ENCODE measurements at places on chromosomes 12 and 14.

DNA sequence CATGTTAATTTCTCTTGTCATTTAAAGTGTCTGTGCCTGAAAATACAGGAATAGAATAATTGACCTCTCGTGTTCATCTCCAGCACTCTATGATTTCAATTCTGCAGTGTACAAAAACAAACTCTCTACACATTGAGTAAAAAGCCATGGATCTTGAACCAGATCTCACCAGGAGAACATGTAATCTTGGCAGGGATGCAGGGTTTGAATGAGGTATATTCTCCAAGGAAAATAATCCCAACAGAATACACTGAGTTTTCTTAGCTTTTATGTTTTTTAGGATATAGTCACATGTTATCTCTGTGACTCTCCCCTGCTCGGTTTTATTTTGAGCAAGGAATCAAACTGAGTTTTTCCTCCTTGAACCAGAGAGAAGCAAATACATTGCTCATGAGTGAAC lies 224.7 kb downstream of the PIK3C2G start:
- no peak overlapping the region for H3K4me3 ChIP-seq
- H3K36me3 ChIP-seq = no peaks in the 10 kb centered on the region
- H3K27ac ChIP-seq = no peak overlapping the region
- DNase-seq = no peak
- H3K4me1 ChIP-seq = no peaks in the 10 kb centered on the region

GRCh38 chr12:84161296-84161695 lies 751.3 kb downstream of the SLC6A15 start:
- H3K4me3 ChIP-seq = no peak overlapping the region
- no peaks in the 10 kb centered on the region for H3K4me1 ChIP-seq
- H3K27me3 ChIP-seq = no peaks in the 10 kb centered on the region

- H3K36me3 ChIP-seq = no peaks in the 10 kb centered on the region
- peak overlapping the region; percentile 10 for H3K4me3 ChIP-seq
- no peak overlapping the region for H3K27ac ChIP-seq
- H3K27me3 ChIP-seq = peaks cover 21% of the 10 kb centered on the region
- H3K4me1 ChIP-seq = peaks cover 20% of the 10 kb centered on the region
Measured at GRCh38 chr12:54009171-54010052, 627 bp downstream of the HOXC8 start.

DNA sequence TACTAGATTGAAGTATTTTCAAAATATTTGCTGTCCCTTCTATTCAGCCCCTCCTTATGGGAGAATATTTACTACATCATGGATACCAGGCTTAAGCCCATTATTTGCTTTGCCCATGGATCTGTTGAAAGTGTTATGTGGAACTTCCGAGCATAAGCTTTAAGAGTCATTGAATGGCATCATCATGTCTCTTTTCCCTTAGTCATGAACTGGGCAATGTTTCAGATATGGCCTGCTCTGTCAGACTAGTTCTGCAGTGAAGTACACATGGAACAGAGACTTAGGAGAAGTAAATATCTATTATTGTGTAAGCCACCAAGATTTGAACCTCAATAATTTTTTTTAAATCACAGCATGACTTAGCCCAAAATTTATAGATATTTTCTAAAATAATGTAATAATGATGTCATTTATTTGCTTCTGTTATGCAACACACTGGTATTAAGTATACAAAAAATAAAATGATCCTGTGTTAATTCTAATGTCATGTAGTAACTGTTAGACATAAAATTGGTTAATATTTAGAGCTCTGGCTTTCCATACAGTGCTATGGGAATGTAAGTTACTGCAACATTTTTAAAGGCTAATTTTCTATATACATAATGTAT lies 1097.3 kb downstream of the SLC16A7 start:
- no peak for DNase-seq
- H3K27ac ChIP-seq = no peak overlapping the region
- H3K36me3 ChIP-seq = no peaks in the 10 kb centered on the region
- H3K4me1 ChIP-seq = no peaks in the 10 kb centered on the region
- H3K27me3 ChIP-seq = no peaks in the 10 kb centered on the region

GRCh38 chr14:23881282-23881681 lies 72.3 kb upstream of the DHRS4 start:
- DNase-seq = no peak
- H3K27ac ChIP-seq = no peak overlapping the region
- no peaks in the 10 kb centered on the region for H3K4me1 ChIP-seq
- no peaks in the 10 kb centered on the region for H3K36me3 ChIP-seq
- no peak overlapping the region for H3K4me3 ChIP-seq
- H3K27me3 ChIP-seq = no peaks in the 10 kb centered on the region

GRCh38 chr12:39003541-39004155 lies 98.3 kb upstream of the CPNE8 start:
- no peaks in the 10 kb centered on the region for H3K27me3 ChIP-seq
- no peak for DNase-seq
- H3K36me3 ChIP-seq = no peaks in the 10 kb centered on the region
- H3K4me1 ChIP-seq = no peaks in the 10 kb centered on the region
- no peak overlapping the region for H3K4me3 ChIP-seq

- DNase-seq = no peak
- H3K4me1 ChIP-seq = no peaks in the 10 kb centered on the region
- no peak overlapping the region for H3K4me3 ChIP-seq
- H3K36me3 ChIP-seq = no peaks in the 10 kb centered on the region
- H3K27ac ChIP-seq = no peak overlapping the region
Measured at GRCh38 chr14:33017016-33017415, 78.3 kb downstream of the NPAS3 start.

DNA sequence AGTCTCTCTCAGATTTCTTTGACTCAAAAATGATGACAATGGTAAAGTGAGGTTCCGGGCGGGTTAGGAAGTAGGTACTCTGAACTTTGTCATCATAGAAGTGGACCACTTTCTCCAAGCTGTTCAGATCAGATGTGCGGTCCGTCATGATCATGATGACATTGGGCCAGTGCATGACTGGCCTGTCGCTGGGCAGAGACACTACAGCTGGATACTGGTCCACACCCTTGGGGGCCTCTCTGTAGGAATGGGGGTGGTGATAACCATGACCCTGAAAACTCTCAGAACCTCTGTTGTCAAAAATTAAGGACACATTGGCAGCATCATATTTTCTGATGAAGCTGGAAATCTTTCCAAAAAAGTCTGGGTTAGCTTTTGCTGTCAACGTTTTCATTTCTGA lies 28.2 kb downstream of the KICS2 start:
- no peaks in the 10 kb centered on the region for H3K27me3 ChIP-seq
- no peaks in the 10 kb centered on the region for H3K4me1 ChIP-seq
- no peak overlapping the region for H3K27ac ChIP-seq
- peaks cover 6% of the 10 kb centered on the region for H3K36me3 ChIP-seq
- H3K4me3 ChIP-seq = no peak overlapping the region

DNA sequence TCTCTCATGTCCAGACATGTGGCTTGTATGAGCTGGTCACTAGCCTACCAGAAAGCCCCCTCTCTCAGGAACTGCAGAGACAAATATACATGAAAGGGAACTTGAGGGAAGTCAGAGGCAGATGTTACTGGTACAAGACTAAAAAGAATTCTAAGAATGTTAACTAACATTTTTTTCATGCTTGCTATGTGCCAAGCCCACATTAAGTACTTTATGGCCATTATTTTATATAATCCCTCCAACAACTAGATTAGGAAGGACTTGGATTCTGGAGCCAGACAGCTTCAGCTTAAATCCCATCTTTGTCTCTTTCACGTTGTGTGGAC lies 24.6 kb downstream of the TTC9 start:
- no peak for DNase-seq
- no peaks in the 10 kb centered on the region for H3K27me3 ChIP-seq
- H3K36me3 ChIP-seq = no peaks in the 10 kb centered on the region

GRCh38 chr12:71636704-71637115 lies 26.9 kb downstream of the ZFC3H1 start:
- no peaks in the 10 kb centered on the region for H3K27me3 ChIP-seq
- no peak overlapping the region for H3K27ac ChIP-seq
- DNase-seq = no peak
- no peak overlapping the region for H3K4me3 ChIP-seq
- no peaks in the 10 kb centered on the region for H3K36me3 ChIP-seq

GRCh38 chr12:32903318-32903717 lies 6.7 kb upstream of the PKP2 start:
- no peak for DNase-seq
- no peaks in the 10 kb centered on the region for H3K27me3 ChIP-seq
- no peaks in the 10 kb centered on the region for H3K4me1 ChIP-seq
- no peak overlapping the region for H3K4me3 ChIP-seq
- no peaks in the 10 kb centered on the region for H3K36me3 ChIP-seq
- no peak overlapping the region for H3K27ac ChIP-seq

GRCh38 chr12:46089414-46090162 lies 99.2 kb upstream of the SCAF11 start:
- H3K27me3 ChIP-seq = no peaks in the 10 kb centered on the region
- no peaks in the 10 kb centered on the region for H3K36me3 ChIP-seq
- no peak overlapping the region for H3K27ac ChIP-seq
- H3K4me1 ChIP-seq = no peaks in the 10 kb centered on the region

- H3K27ac ChIP-seq = no peak overlapping the region
- no peaks in the 10 kb centered on the region for H3K4me1 ChIP-seq
- no peak overlapping the region for H3K4me3 ChIP-seq
- no peaks in the 10 kb centered on the region for H3K27me3 ChIP-seq
- H3K36me3 ChIP-seq = no peaks in the 10 kb centered on the region
Measured at GRCh38 chr14:97298736-97299135, 501.6 kb downstream of the VRK1 start.

GRCh38 chr14:61567838-61568571 lies 127.3 kb upstream of the HIF1A start:
- H3K36me3 ChIP-seq = no peaks in the 10 kb centered on the region
- H3K27me3 ChIP-seq = no peaks in the 10 kb centered on the region
- no peak overlapping the region for H3K27ac ChIP-seq
- peaks cover 72% of the 10 kb centered on the region for H3K4me1 ChIP-seq
- no peak for DNase-seq

GRCh38 chr12:132569856-132570480 lies 40.4 kb downstream of the LRCOL1 start:
- no peaks in the 10 kb centered on the region for H3K27me3 ChIP-seq
- H3K27ac ChIP-seq = no peak overlapping the region
- no peaks in the 10 kb centered on the region for H3K4me1 ChIP-seq
- H3K36me3 ChIP-seq = peaks cover 6% of the 10 kb centered on the region
- no peak overlapping the region for H3K4me3 ChIP-seq

DNA sequence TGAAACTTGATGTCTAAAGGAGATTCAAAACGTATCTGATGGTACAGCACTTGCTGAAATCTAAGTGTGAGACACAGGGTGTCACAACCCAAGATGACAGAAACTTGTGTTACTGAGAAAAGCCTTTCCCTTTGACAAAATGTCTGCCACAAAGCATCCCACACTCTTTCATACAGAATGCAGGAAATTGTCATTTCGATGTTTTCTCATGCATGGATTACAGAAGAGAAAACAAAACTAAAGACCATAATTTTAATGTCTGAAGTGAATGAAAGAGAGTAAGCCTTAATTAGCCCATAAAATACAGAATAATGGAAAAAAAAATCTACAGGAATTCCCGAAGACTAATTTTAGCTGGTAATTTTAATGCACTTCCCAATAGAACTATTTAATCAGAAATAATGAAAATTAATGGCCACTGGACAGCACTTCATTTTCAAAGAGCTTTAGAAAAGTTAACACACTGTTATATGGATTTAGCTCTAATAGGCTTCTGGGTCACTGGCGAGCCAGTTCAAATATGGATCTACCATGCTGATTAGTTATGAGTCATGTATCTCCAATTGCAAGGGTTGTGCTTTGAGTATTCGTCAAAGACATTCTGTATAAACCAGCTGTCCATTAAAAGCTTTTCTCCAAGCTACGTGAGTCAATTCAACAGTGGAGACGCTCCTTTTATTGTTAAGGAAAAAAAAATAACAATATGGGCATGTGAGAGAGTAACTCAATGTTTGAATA lies 656.7 kb downstream of the SLC16A7 start:
- H3K4me1 ChIP-seq = no peaks in the 10 kb centered on the region
- H3K27ac ChIP-seq = no peak overlapping the region
- H3K27me3 ChIP-seq = no peaks in the 10 kb centered on the region
- no peaks in the 10 kb centered on the region for H3K36me3 ChIP-seq
- no peak overlapping the region for H3K4me3 ChIP-seq
- DNase-seq = no peak

GRCh38 chr12:110557300-110557699 lies 25.8 kb downstream of the PPTC7 start:
- no peak overlapping the region for H3K4me3 ChIP-seq
- no peaks in the 10 kb centered on the region for H3K36me3 ChIP-seq
- DNase-seq = no peak
- H3K27ac ChIP-seq = no peak overlapping the region
- no peaks in the 10 kb centered on the region for H3K27me3 ChIP-seq
- H3K4me1 ChIP-seq = peaks cover 87% of the 10 kb centered on the region

- H3K4me3 ChIP-seq = no peak overlapping the region
- no peaks in the 10 kb centered on the region for H3K4me1 ChIP-seq
- DNase-seq = no peak
Measured at GRCh38 chr14:96027431-96028355, 11.5 kb upstream of the C14orf132 start.

- H3K36me3 ChIP-seq = no peaks in the 10 kb centered on the region
- DNase-seq = no peak
- H3K27ac ChIP-seq = no peak overlapping the region
Measured at GRCh38 chr12:84089356-84089755, 823.2 kb downstream of the SLC6A15 start.

- no peaks in the 10 kb centered on the region for H3K27me3 ChIP-seq
- DNase-seq = no peak
- H3K4me1 ChIP-seq = no peaks in the 10 kb centered on the region
- no peaks in the 10 kb centered on the region for H3K36me3 ChIP-seq
- H3K27ac ChIP-seq = no peak overlapping the region
- no peak overlapping the region for H3K4me3 ChIP-seq
Measured at GRCh38 chr14:57485635-57486034, 8.0 kb downstream of the CCDC198 start.

- no peak overlapping the region for H3K27ac ChIP-seq
- H3K4me3 ChIP-seq = no peak overlapping the region
- no peaks in the 10 kb centered on the region for H3K36me3 ChIP-seq
- peaks cover 10% of the 10 kb centered on the region for H3K4me1 ChIP-seq
- no peaks in the 10 kb centered on the region for H3K27me3 ChIP-seq
Measured at GRCh38 chr14:92665661-92666110, 82.7 kb downstream of the LGMN start.

Data from vagina (tissue), 2 donors.